Stimulated activated CD4-positive, alpha-beta T cell treated with anti-CD3 and anti-CD28 coated beads, TNF-alpha, amount 100 ng/mL, for 1 hour (primary cell): ENCODE measurements at places on chromosomes 7 and 10.

DNA sequence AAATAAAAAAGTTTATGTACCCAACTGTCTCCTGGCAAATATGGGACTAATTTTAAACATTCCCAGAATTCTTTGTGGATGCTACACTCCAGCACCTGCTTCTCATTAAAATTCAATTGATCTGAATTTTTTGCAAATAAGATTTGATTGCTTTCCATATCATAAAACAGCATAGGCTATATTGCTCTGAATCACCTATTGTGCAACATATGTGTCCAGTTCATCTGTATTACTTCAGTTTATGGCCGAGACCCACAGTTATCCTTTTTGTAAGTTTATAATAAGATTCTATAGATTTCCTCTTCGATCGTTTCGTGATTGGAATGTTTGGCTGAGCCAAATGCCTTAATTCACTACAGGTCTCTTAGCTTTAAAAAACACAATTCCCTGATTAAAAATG, 351.1 kb downstream of the TFEC start:
- no peak for DNase-seq

GRCh38 chr7:120028636-120029035, 244.3 kb upstream of the KCND2 start:
- DNase-seq, result no peak

- DNase-seq, result no peak
These were observed 26.0 kb downstream of the CYTH3 start for GRCh38 chr7:6246251-6246917.

DNA sequence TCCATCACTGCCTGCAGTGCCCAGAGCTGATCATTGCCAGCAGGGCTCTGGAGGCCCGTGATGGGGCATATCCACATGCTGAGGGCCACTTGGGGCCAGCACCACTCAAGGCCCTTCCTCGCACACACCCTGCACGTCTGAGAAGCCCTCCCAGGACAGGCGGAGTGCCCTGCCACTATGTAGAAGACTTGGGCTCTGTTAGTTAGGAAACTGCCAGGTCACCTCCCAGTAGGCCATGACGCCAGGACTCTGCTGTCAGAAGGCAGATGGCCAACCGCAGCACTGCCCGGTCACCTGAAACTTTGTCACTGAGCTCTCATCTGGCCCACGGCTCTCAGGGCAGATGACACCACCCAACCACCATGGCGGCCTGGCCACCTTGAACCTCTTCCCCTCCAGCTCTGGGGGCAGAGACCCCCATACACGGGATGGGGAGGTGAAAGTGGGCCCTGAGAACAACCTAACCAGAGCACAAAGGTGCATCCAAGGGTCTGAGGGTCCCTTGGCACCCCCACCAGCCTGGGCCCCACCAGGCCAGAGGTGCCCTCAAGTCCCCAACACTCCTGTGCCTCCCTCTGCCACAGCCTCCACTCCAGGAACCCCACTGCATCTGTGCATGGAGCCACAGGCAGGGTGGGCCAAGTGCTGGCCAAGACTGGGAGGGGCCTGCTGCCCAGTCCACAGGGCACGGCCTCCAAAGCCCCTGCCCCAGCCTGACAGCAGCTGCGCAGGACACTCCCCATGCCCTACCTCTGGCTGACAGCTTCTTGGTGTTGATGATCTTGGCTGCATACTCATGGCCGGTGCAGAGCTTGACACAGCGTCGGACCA, 41.8 kb downstream of the CAMK2B start:
- DNase-seq, result no peak

DNA sequence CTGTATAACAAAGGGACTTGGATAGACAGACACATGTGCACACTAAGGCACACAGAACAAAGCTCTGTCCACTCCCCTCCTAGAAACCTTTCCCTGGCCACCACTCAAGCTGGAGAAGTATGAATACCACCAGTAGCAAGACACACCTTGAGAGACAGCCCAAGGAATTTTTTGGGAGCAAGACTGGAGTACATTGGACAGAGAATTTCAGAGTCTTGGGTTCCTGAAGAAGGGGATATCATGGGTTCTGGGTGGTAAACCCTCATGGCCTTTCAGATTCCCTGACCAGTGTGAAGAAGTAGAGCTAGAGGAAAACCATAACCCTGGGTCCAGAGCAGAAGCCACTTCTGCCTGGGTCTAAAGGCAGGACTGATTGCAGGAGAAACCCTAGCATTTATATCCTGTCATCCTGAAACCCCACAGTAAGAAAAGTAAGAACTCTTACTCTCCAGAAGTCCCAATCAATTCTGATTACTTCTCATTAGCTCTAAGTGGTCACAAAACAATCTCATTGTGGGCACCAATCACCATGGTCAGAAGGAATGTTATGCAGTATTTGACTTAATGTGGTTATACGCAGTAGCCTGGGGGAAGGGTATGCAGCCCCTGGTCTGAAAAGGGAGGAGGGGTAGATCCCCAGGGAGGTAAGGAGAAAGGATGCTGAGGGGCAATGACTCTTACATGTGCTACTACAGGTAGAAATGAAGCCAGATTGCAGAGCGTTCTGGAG, 20.4 kb upstream of the MACC1 start:
- DNase-seq, result no peak

GRCh38 chr10:122232769-122233168, 38.3 kb upstream of the BTBD16 start:
- no peak for DNase-seq

GRCh38 chr7:27969346-27969745, 211.2 kb downstream of the JAZF1 start:
- no peak for DNase-seq

DNA sequence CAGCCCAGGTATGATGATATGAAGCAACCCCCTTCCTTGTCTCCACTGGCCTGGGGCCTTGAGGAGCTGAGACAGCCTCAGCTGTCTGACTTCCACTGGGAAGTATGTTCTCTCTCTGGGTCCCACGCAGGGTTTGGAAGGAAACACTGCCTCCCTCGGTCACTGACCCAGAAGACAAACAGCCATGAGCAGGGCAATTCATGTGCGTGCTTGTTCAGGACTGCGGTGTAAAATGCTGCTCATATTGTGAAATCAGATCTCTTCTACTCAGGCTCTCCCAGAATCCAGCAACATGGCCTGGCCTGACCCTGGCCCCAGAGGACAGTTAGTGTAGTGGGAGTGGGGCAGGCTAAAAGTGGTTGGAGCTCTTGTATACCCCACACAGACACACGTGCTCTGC, 2.8 kb downstream of the CLCN1 start:
- DNase-seq, result no peak

DNA sequence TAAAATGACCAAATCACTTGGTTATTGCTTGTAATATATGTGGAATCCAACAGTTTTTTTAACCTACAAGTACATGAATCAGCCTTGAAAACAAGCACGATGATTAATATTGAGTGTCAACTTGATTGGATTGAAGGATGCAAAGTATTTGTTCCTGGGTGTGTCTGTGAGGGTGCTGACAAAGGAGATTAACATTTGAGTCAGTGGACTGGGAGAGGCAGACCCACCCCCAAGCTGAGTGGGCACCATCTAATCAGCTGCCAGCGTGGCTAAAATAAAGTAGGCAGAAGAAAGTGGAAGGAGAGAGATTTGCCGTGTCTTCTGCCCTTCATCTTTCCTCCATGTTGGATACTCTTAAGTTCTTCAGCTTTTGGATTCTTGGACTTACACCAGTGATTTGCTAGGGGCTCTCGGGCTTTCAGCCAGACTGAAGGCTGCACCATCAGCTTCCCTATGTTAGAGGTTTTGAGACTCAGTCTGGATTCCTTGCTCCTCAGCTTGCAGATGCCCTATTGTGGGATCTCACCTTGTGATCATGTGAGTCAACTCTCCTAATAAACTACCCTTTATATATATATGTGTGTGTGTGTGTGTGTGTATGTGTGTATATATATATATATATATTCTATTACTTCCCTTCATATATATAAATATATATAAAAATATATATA, 118.4 kb upstream of the WDR11 start:
- no peak for DNase-seq

DNA sequence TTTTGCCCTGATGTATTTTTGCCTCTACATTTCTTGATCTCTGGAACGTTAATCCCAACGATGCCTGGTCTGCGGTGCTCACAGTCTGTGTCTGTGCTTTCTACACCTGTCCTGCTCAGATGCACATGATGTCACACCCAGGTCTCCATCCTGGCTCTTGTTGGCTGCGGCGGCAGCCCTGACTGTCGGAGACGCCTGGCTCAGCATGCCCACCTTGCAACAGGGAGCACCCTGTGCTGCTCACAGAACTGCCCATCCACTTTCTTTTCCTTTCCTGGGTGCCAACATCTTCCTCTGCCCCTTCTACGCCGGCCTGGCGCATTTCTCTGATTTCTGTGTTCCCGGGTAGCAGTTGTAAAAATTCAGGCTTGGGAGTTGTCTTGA, 106.2 kb downstream of the CUX1 start:
- no peak for DNase-seq

DNA sequence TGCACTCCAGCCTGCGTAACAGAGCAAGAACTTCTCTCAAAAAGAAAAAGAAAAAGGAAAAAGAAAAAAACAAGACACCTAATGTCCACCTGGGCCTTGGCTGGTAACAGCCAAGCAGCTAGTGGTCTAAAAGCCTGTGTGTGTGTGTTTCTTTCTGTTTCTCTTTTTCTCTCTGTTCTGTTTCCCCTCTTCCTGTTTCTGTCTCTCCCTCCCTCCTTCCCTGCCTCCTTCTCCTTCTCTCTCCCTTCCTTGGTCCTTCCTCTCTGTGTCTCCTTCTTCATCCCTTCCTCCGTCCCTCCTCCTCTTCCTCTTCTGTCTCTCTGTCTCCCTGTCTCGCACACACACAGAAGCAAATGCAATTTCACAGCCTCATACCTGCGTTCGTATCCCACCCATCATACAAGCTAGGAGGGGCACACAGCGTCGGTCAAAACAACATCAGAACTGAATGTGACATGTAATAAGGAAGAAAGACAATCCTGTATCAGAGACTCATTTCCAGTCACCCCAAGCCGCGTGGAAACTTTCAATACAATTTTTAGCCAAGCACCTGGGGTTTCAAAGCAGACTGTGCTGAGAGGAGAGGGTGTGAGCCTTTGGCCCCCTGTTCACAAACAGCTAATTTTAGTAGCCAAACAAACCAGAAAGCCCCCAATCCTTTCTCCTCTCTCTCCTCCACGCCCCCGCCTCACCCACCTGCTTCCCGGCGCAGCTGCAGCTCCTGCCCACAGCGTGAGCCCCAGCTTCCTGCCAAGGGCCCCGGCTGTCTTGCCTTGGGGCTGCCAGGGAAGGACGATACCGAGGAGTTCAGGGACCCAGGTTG, 50.2 kb upstream of the GNA12 start:
- peak; percentile 24 for DNase-seq

DNA sequence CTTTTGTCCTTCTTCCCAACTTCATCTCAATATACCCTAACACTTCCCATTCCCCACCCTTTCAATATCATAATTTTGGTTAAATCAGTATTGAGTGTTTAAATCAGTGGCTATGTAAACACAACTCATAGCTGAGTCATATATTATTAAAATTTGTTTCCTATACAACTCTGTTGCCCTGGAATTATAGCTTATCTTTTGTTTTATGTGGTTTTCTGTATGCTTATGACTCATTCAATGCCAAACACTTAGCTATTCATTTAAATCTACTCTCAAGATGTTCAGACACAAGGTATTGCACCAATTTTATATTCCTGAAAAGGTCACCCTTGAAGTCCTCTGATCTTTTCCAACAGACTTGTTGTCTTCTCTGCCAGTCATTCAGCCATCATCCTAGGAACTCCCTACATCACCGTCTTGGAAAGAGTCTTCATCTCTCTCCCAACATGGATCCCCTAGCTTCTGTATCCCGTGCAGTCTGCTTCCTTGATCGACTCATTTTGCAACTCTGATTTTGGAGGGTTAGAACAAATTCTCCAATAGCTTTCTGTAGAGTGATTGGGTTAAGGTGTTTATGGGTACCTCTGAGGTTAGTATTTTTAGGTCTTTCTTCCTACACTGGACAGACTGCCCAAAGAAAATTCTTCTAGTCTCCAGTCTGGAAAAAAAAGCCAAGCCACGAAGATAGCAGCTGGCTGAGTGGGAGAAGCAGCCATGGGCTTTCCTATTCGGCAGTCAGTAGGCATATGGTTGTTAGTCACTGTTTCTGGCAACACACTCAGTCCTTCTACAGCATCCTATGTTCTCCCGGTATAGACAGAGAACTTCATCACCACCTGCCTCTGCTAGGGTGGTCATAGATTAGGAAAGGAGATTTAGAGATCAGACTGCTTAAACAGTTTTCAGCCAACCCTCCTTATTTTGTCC, 102.1 kb downstream of the CRPPA start:
- no peak for DNase-seq

- DNase-seq, result no peak
These were observed 223.6 kb upstream of the CELF2 start for GRCh38 chr10:10794046-10794445.

DNA sequence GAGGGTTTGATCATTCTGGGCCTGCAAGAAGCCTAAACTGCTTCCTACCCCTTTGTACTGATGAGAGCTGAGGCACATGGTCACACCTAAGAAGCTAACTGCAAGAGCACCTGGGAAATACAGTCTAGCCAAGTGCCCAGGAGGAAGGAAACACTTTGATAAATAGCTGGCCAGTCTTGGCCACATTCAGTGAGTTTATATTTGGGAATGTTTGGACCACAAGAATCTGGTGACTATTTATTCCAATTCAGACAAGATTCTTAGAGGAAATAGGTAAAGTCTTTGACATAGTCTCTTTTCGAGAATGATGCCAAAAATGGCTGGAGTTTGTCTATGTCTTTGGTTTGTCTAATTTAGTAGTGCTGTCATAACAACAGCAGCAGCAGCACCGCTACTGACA, 213.6 kb downstream of the KIF20B start:
- no peak for DNase-seq

- no peak for DNase-seq
These were observed 69.2 kb downstream of the ARMC3 start for GRCh38 chr10:22997096-22997495.

GRCh38 chr7:31950091-31950755, 120.0 kb downstream of the PDE1C start:
- no peak for DNase-seq

- DNase-seq, result no peak
These were observed 29.0 kb downstream of the KLHDC10 start for GRCh38 chr7:130099331-130099730.

DNA sequence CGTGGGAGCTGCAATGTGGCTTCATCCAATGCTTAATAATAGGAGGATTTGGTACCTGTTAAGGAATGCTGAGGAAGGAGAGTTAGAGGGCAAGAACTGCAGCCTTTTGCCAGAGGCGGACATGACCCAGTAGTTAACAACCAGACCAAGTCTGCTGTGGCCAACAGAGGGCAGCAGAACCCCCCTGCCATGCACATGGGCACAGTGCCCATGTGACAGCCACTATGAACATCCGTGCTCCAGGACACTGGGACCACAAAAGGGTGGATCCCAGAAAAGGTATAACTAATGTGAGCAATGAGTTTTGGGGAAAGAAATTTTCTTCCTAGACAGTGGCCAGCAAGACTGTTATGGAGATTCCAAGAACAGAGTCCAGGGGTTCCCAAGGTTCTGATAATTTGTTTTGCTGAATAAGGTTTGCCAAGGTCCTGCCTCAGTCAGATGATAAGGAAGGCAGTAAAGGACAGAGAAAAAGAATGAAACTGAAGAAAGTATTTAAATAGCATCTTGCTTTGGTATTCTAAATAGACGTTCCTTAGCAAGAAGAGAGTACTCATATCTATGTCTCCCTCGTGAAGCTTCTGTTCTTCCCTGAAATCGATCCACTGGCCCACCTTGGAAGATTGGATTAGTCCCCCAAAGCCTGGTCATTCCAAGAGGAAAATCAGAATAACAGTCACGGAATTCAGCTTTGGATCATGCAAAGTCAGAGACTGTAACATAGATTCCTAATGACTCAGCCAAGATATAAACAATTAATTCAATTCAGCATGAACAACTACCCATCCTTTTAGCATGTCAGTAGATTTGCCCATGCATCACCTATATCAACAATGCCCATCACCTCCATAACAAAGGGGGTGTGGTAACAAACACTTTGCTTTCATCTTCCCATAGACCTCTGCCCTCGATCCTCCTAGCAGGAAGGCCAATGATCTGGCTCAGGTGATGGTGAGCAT, 56.0 kb downstream of the LGI1 start:
- peak; percentile 22 for DNase-seq
